ENCODE measurements at places on chromosomes 13 and 19.
A peak's percentile ranks its signal among the peaks of the same experiment; 100 is the strongest.

- peak; percentile 81 for DNase-seq
Measured at GRCh38 chr19:7340959-7341837, 7.5 kb upstream of the ARHGEF18 start.

DNA sequence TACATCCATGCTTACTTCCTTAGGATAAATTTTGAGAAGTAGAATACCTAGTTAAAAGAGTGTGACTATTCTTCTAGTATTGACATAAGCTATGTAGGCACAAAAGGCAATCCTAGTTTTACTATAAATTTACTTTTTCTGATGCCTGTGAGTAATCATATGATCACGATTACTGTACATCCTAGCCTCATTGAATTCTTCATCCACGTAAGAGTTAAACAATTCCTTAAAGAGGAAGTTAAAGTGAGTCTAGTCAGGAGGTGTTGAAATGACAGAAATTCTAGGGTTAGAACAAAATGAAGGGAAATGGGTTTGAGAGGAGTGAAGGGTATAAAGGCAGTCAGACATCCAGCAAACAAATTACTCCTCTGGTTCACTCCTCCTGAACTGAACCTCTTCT, at the start of gene ACOD1:
TSS of gene ACOD1 (plus strand) at position 363 of the 400 bp plus-strand sequence. CDS start 48 bp downstream, outside the sequence.
- no peak for DNase-seq

- DNase-seq = no peak
Measured at GRCh38 chr13:76854894-76855293, 31.3 kb downstream of the KCTD12 start.

DNA sequence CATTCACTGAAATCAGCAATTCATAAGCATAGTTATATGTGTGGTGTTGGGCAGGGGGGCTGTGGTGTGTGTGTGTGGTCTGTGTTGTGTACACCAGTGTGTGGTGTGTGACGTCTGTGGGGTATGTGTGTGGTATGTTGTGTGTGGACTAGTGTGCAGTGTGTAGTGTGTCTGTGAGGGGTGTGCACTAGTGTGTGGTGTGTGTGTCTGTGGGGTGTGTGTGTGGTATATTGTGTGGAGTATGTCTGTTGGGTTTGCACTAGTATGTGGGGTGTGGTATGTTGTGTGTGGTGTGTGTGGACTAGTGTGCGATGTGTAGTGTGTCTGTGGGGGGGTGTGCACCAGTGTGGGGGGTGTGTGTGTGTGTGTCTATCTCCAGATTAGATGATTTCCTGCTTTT, 7.2 kb upstream of the CDC16 start:
- no peak for DNase-seq

GRCh38 chr13:19959141-19959830, 759 bp downstream of the ZMYM2 start:
- DNase-seq = no peak

DNA sequence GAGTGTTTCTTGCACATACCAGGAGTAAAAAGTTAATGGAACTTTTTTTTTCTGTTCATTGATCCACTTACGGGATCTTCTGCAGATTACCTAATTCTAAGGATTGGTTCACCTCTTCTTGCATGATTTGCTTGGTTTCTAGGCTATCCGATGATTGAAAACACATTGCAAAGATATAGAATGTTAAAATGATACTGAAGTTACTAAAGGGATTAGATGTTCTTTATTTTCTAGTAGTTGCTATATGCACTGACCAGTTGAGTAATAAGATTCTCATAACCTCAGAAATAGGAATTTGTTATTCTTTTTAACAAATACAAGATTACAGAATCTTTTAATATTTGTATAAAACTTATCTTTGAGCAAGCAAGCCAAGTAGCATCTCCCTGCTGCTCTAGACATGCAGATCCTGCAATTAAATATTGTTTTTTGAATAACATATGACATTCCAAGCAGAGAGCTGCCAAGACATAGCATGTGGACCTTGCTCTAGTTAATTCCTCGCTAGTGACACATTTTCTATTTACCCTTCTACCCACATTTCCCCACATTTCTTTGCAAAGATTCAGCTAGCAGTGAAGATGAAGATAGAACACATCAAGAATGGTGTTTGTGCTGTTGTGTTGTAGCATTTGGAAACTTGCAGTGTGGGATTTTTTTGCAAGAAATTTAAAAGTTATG, 51.7 kb upstream of the RNF113B start:
- no peak for DNase-seq

DNA sequence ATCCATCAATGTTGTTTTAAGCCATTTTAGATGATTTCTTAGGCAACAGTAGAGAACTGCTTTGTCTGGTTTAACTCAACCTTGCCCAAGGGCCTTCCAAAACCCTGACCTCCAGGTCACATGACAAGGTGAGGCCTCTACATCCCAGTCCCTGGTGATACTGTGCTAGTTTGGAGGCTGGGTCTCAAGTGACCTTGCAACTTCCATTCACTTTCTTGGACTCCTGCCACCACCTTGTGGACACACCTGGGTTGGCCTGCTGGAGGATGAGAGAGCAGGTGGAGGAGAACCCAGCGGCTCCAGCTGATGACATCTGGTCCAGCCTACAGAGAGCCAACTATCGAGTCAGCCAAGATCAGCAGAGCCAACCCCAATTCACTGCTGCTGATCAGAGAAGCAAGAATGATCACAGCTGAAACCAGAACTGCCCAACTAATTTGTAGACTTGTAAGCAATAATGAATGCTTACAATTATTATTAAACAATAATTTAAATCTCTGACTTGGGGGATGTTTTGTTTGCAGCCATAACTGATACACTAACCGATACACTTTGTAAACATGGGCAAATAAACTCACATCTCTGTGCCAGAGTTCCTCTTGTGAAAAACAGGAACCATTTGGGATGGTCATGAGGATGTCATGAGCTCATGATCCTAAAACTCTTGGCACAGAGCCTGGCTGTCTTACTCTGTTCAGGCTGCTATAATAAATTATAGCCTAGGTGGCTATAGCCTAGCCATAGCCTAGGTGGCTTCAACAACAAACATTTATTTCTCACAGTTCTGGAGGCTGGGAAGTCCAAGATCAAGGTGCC, 11.5 kb downstream of the FAM187B start:
- no peak for DNase-seq

DNA sequence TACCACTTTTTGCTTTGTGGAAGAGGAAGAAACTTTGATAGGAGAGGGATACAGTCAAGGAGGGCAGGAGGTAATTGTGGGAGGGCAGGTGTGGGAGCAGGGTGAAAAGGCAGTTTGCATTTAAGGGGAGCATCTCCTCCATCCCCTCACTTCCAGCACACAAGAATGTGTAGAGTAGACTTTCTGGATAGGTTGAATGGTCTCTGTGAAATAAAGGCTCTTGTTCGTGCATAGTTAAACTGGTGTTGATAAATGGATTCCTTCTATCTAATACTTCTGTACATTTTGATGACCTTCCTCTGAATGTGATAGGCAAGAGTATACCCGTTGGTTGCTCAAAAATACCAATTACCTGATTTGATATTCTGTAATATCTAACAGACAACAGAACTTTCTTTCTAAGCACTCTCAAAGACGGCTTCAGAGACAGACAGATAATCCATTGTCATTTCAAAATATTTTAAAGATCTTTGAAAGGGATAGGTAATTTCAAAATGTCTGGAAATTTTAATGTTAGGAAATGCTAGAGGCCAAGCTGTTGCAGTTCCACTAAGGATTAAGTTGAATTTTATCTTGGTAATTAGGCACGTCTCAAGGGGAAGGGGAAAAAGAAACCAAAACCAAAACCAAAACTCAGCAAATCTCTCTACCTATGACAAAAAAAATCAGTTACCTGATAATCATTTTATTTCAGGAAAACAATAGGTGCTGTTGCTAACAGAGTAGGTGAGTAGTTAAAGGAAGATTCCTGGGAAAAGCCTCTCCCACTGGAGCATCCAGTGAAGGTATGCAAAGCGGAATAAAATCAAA, 302.6 kb downstream of the COG6 start:
- DNase-seq = no peak

DNA sequence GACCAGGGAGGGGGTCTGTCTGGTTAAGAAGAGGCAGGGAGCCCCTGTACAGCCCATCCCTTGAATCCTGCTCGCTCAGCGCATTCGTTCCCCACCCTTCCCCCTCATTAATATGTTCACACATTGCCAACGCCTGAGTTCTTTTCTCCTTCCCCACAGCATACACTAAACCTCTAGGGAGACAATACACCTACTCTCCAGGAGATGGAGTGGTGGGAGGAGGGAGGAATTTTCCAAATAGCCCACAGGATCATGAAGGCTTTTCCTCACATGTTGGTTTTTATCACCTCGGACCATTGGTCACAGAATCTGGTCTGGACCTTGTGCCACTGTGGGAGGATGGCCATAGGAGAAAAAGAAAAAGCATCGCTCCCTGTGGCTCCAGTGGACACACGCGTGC, 294.9 kb downstream of the SHISA2 start:
- no peak for DNase-seq

- DNase-seq = no peak
Measured at GRCh38 chr13:76892488-76892887, 6.3 kb upstream of the KCTD12 start.

DNA sequence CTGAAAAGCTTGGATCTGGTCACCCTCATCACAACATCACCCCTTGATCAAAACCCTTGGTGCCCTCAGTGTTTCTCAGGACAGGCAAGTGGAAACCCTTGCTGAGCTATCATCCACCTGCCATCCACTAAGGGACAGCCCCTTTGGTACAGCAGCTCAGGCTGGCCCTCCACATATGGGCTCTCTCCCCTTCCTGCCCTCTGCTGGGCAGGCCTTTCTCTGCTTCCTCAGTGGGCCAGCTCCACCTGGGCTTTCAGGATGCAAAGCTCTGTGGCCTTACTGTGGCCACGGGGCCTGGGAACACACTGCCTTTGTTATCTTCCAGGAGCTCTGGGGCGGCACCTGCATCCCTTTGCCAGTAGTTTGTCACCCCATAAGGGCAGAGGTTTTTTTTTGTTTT, 4.9 kb downstream of the SUGP1 start:
- no peak for DNase-seq

DNA sequence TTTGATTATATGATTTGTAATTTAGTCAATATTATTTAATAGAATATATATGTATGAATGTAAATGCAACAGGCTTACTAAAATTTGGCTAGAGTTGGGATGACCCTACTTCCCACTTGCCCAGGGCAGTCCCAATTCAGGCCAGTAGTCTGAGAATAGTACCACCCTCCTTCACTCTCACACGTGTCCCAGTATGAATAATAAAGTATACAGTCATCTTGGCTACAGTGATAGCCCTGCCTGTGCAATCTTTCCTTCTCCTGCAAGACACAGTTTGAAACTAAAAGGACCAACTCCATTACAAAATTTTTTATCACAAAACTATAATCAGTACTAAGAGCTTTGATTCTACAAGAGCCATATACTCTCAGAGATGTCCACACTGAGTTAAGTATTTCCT, 76.2 kb downstream of the SACS start:
- DNase-seq = no peak

GRCh38 chr13:40981361-40981760, 37.8 kb downstream of the ELF1 start:
- DNase-seq = no peak

DNA sequence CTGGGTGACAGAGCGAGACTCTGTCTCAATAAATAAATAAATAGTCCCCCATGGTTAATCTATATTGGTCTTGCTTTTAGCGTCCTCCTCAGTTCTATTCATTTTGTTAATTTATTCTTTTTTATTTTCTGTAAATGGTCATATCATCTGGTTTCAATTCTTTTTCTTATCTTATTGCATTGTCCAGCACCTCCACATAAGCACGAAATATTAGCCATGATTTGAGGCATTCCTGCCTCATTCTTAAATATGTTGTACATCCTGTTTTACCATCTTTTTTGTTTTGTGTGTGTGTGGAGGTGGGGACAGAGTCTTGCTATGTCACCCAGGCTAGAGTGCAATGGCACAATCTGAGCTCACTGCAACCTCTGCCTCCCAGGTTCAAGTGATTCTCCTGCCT, 24.6 kb upstream of the CCDC124 start:
- DNase-seq = no peak

DNA sequence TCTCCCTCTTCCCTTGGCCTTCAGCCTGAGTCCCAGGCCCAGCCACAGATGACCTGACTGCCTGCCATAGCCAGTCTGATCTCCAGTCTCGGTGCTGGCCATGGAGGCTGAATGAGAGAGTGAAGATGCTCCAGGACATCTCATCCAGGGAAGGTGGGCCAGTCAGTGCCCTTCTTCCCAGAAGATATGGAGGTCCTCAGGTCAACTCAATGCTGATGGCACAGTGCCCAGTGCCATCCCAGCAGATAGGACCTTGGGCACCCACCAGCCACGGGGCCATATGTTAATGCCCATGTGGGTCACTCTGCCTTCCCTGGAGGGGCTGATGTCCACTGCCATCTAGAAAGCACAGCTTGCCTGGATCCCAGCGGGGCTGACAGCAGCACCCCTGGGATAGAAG, 7.2 kb downstream of the VSTM2B start:
- no peak for DNase-seq

DNA sequence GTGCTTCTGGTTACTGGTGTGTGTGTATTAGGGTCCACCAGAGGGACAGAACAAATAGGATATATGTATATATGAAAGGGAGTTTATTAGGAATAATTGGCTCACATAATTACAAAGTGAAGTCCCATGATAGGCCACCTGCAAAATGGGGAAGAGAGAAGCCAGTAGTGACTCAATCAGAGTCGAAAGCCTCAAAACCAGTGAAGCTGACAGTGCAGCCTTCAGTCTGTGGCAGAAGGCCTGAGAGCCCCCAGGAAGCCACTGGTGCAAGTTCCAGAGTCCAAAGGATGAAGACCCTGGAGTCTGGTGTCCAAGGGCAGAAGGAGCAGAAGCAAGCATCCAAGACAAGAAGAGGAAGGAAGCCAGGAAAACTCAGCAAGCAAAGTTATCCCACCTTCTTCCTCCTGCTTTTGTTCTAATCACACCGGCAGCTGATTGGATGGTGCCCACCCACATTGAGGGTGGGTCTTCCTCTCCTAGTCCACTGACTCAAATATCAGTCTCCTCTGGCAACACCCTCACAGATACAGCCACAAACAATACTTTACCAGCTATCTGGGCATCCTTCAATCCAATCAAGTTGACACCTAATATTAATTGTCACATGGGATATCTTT, 21.7 kb upstream of the SCEL start:
- DNase-seq = no peak

GRCh38 chr13:113448545-113448884, 4.8 kb downstream of the ADPRHL1 start:
- DNase-seq = peak; percentile 47

- DNase-seq = no peak
Measured at GRCh38 chr13:93603043-93603442, 376.4 kb downstream of the GPC6 start.

DNA sequence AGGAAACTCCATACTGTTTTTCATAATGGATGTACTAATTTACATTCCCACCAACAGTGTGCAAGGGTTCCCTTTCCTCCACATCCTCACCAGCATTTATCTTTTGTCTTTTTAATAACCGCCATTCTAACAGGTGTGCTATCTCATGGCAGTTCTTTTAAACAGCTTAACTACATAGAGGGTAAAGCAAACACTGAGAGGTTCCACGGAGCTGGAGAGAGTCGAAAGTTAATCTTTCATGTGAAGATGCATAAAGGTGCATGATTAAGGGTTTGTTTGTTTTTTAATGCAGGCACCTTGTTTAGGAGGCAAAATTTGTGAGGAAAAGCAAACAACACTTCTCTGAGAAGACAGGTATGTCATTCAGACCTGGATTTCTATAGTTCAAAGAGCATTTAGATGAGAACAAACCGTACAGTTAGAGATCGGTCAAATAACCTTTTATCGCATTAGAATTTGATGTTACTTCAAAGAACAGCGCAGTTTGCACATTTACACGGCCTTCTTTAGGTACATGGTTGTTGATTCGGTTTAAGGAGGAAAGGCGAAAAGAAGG, 193.9 kb downstream of the RBM26 start:
- no peak for DNase-seq

GRCh38 chr19:329876-330275, 14.7 kb downstream of the MIER2 start:
- no peak for DNase-seq

Measured in cerebellar cortex (tissue), 1 donor.